ENCODE measurements at places on chromosomes 7 and 10.

GRCh38 chr10:29849126-29849833 lies 210.1 kb downstream of the JCAD start:
- DNase-seq, result no peak

- no peak for DNase-seq
Measured at GRCh38 chr7:129161524-129162225, 17.2 kb downstream of the TSPAN33 start.

GRCh38 chr7:44124822-44125202 lies 1.5 kb upstream of the POLD2 start:
- no peak for DNase-seq

DNA sequence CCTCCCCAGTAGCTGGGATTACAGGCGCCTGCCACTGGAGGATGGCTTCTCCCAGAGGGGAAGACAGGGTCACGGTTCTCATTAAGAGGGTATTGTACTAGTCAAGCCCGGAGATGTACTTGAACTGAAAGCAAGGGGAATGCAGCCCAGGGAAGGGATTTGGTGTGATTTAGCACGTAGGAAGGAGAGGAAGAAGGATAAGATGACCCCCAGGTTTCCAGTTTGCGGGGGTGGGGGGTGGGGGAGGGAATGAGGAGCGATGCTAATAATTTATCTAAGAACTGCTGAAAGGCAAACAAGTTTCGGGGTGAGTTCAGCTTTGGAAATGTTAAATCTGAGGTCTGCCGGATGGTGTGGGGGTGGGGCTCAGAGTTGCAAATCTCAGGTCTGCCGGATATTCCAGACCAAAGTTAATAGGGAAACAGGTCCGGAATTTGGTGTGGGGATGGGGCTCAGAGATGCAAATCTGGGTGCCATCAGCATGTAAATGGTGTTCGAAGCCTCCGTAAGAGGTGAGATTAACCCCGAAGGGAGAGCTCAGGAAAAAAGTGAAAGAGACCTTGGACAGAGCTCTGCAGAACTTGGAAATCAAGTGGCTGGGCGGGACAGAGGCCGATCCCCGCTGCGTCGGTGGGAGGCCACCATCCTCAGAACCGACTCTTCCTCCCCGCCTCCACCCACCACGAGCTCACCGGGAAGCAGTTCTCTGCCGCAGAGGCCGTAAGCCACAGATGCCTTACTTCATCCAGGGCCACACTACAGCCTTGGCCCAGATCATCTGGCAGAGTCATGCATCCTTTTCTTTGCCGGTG lies 1.6 kb upstream of the SEPHS1 start:
- DNase-seq, result peak; percentile 71

- no peak for DNase-seq
Measured at GRCh38 chr7:30433082-30433481, 45.5 kb downstream of the NOD1 start.

GRCh38 chr10:72319416-72320254 lies 35.1 kb downstream of the DNAJB12 start:
- peak; percentile 95 for DNase-seq
